ENCODE measurements at places on chromosomes 6 and 20. TPM values are rescaled to one million over a fixed set of nuclear protein-coding genes. Genes with fewer than 3 reads are reported as not detected.
A peak's percentile ranks its signal among the peaks of the same experiment; 100 is the strongest.

GRCh38 chr6:4819706-4820283, 43.6 kb downstream of the CDYL start:
- DNase-seq, result no peak

- no peak for DNase-seq
Measured at GRCh38 chr20:6265204-6265904, 142.5 kb upstream of the FERMT1 start.

DNA sequence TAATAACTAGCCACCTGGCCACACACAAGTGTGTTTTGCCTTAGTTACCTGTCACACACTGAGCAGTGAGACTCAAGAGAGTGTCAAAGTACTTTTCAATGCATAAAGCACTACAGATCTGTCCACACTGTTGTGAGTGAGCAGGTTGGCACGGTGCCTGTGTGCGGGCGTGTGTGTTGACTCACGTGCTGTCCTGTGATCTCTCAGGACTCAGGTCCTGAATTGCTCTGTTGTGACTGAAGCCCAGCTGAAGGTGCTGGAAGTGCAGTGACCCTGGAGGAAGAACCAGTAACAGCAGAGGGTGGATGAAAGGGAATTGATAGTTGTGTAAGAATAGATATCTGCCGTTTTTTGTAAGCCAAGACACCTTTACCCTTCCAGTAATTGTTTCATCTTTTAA, 18.3 kb downstream of the SLC16A10 start:
- peak; percentile 83 for DNase-seq

DNA sequence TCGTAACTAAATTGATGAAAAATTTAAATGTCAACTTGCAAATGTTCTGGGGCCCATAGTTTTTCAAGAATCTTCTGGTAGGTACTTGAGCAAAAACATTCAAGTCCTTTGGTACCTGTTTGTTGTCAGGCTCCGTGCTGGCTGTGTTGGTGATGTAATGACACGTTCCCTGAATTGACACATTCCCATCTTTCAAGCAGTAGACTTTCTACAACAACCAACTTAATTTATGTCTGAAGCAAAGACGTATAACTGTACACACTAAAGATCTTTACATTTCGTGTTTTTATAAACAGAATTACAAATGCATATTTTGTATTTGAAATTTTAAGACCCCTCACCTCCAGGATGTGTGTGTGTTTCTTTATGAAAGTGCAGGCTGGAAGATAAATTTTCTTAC, 49.5 kb downstream of the NCOA3 start:
- no peak for DNase-seq

- no peak for DNase-seq
Measured at GRCh38 chr6:57190140-57190539, 18.0 kb downstream of the BAG2 start.

DNA sequence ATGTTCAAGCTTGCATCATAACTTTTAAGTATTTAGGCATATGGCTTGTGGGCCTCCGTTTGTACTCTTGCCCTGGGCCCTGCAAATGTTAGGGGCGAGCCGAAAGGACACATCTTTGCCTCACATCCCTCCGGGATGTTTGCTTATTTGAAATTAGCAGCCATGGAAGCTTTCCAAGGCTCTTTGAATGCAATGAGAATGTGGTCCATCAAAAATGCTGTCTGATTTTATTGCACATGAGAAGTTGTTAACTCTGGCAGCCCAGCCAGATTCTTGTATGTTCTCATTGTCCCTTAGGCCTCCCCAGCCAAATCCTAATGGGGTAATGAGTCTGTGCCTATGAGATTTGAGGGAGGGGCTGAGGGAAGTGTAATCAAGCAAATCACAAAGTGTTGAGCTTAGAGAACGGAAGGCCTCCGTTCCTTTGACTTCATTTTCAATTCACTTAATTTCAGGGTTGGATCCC, 261.2 kb upstream of the MARCKS start:
- DNase-seq, result no peak

DNA sequence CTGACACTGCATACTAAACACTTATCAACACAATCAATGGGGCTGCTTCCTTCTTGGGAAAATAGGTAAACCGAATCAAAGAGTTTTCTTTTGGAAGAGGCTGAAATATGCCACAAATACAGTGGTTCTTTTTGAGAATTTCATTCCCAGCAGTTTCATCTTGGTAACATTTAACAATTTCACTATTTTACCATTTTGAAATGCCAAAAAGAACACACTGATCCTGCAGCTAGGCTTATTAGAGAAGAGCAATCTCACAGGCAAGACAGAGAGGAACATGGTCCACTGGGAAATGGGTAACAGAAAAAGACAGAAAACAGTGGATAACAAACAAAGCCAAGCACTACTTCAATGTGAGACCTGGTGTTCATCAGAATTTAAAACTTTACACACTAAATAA, 2.5 kb downstream of the CNR1 start:
- no peak for DNase-seq

GRCh38 chr20:45039475-45039820, 61.5 kb downstream of the KCNS1 start:
- no peak for DNase-seq

GRCh38 chr20:43458422-43458924, 777 bp downstream of the SRSF6 start:
- no peak for DNase-seq

DNA sequence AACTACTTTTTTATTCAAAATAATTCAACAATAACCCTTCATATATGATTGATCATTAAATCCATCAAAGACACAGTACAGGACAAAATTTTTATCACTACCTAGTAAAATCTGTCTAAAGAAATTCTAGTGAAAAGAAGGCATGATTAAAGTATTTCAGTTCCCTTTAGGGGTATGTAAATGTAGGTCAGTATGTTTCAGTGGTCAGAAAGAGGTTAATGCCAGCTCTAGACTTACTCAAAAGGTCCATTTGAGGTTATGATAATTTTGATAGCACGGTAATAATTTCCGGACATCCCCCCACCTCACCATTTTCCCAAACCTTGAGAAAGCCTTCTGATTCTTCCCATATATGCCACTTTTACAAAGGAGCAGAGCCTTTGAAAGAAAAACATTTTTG, 193.5 kb upstream of the ID4 start:
- no peak for DNase-seq

DNA sequence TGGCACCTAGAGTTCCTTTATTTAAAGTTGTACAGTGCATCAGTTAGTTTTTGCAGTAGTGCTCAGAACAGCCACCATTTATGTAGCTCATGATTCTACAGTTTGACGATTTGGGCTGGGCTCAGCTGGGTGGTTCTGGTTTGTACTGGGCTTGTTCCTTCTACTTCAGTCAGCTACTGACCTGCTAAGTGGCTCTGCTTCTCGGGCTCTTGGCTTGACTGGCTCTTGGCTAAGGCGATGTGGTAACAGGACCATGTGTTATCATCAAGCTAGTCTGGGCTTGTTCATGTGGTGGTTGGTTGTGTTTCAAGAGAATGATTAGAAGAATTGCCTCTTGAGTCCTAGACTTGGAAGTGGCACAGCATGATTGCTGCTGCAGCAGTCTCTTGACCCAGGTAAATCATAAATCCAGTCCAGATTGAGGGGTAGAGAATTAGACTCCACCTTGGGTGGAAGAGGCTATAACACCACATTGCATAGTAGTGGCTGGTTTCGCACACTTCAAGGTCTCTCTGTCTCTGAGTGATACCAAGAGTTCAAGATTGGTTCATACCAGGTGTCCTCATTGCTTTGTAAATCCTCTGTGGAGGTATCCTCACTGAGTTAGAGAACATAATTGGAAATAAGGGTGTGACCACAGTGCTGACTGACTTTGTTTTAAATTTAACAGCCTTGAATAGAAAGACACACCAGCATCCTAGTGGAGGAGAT, 253.0 kb downstream of the ARID1B start:
- no peak for DNase-seq

- no peak for DNase-seq
Measured at GRCh38 chr6:40774932-40775331, 187.8 kb upstream of the LRFN2 start.

DNA sequence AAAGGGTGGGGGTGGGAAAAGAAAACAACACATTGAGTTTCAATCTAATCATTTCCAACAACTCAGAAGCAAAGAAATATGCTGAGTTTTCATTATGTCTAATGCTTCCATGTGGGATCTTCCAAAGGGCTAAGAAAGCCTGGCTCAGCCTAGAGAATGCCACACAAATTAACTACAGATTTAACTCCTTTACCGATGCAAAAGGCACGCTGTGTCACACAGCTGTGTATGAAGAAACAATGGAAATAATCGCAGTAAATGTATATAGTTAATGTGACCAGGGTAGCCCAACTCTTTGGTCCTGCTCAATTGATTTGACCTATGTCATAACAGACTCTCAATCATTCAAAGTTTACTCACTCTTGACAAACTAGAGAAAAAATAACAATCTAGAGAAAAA, 17.8 kb downstream of the B4GALT5 start:
- no peak for DNase-seq

DNA sequence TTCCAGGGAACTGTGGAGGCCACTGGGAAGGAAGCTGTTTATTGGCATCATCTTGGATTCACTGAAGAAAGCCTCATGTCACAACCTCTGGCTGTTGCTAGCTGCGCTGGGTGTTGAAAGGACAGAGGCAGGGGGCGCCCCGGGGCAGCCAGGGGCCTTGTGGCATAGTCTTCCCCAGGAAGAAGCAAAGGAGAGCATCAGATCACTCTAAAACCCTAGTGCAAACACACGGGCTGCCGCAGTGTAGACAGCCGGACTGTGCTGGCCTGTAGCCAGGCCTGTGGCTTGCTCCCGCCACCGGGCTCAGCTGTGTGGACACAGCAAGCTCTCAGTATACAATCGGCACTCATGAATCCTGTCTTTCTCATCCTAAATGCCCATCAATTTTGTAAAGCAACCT, 23.8 kb upstream of the SMOC2 start:
- no peak for DNase-seq

GRCh38 chr6:38213251-38213658, 393.7 kb downstream of the ZFAND3 start:
- DNase-seq, result no peak

DNA sequence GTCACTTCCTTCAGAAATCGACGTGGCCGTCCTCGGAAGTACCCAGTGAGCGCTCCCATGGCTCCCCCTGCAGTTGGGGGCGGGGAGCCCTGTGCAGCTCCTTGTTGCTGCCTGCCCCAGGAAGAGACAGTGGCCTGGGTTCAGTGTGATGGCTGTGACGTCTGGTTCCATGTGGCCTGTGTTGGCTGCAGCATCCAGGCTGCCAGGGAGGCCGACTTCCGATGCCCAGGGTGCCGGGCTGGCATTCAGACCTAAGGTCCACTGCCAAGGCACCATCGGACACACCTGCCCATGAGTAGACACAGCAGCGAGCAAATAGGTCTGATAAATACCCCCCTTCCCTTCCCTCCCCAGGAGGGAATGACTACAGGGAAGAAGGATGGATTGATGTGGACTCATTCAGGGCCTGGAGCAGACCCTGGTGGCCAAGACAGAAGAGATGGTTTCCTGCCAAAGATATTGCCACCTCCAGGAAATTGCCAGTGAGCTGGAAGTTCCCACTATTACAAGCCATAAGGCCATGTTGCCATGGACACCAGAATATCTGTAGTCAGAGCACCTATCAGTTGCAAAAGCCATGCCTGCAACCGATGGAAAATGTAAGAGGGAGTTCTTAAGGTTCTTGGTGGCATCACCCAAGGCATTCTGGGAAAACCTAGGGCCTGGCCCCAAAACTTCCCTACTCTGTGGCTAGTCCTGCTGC, 4.2 kb downstream of the TCF19 start:
- DNase-seq, result no peak

- no peak for DNase-seq
Measured at GRCh38 chr6:123333000-123333756, 303.6 kb downstream of the TRDN start.

DNA sequence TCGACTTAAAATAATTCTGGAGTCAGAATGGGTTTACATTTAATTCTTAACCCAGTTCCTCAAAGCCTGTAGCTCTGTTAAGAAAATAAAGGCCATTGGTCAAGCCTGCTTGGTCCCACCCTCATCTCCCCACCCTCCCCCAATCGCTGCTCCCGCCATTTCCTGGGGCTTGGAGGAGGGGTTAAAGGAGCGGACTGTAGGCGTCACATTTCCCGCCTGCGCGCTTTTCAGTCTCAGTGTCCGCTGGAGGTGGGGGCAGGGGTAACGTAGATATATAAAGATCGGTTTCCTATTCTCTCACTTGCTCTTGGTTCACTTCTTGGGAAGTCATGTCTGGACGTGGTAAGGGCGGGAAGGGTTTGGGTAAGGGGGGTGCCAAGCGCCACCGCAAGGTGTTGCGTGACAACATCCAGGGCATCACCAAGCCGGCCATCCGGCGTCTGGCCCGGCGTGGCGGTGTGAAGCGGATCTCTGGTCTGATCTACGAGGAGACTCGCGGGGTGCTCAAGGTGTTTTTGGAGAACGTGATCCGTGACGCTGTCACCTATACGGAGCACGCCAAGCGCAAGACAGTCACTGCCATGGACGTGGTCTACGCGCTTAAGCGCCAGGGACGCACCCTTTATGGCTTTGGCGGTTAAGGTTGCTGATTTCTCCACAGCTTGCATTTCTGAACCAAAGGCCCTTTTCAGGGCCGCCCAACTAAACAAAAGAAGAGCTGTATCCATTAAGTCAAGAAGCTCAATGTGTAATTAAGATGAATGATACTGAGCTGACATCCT, 58.9 kb downstream of the TRIM38 start:
- peak; percentile 97 for DNase-seq

- DNase-seq, result no peak
Measured at GRCh38 chr6:63573899-63574553, 1.7 kb downstream of the LOC128125822 start.

- no peak for DNase-seq
Measured at GRCh38 chr6:79813854-79814709, 133.3 kb downstream of the ELOVL4 start.

GRCh38 chr20:34403908-34404307, 40.8 kb downstream of the ITCH start:
- DNase-seq, result no peak

The JPH2 gene
- 182 TPM for total RNA-seq

The GTSF1L gene
- total RNA-seq, result not detected

The GSTA3 gene
- total RNA-seq, result not detected

The COX7A2 gene
- 890 TPM for total RNA-seq

The ERVFRD-1 gene
- not detected for total RNA-seq
